Activated CD4-positive, alpha-beta T cell treated with anti-CD3 and anti-CD28 coated beads, Interleukin-2, amount 50 U/mL, for 16 hours (primary cell): ENCODE measurements at places on chromosomes 12 and 14.
A peak's percentile ranks its signal among the peaks of the same experiment; 100 is the strongest.

DNA sequence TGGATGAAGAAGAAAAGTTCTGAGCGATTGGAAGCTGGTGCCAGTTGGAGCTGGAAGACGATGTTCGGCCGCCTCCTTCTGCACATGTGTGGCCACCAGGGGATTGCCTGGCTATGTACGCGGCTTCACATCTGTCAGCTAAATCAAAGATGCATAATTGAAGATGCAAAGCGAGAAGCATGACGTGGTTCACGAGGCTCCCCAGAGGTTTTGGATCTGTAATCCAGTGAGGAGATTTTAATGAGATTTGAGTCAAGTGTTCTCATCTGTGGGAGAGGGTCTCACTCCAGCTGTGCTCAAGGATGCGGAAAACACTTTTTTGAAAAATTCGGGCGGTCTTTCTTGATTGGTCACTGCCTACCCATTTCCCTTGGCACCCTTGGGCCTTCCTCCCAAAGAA is 94.6 kb downstream of the PAX9 start:
- no peak for DNase-seq

DNA sequence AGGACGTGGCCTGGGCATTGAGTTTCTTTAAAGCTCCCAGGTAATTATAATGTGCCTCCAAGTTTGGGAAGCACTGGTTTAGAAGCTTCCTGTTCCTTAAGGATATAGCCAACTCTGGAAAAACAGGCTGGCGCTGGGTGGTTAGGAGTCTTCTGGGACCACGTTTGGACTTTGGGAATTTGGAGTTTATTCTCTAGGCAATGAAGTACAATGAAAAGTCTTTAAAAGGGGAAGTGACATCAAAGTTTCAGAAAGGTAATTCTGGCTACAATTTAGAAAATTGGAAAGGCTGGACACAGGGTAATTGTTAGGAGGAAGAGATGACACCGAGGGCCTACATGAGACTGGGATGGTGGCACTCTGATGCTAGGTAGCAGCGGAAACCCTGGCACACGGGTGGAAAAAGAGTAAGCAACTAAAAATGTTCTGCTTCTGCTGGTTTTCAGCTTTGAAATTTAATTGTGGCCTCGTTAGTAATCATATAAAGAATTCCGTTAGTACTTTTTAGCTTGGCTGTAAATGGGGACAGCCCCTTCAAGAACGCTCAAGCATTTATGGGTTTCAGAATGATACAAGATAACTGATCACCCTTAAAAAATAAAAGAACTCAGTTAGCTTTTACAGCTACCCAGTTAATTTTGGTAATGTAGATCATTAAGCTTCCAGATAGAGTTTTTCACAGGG is 12.7 kb upstream of the DCP1B start:
- DNase-seq = peak; percentile 56

- DNase-seq = no peak
Observed at GRCh38 chr12:2138871-2139308, 86.1 kb downstream of the CACNA1C start.

GRCh38 chr14:61553730-61554641 is 141.3 kb upstream of the HIF1A start:
- no peak for DNase-seq

GRCh38 chr14:101721951-101722661 is 39.4 kb upstream of the PPP2R5C start:
- peak; percentile 87 for DNase-seq

DNA sequence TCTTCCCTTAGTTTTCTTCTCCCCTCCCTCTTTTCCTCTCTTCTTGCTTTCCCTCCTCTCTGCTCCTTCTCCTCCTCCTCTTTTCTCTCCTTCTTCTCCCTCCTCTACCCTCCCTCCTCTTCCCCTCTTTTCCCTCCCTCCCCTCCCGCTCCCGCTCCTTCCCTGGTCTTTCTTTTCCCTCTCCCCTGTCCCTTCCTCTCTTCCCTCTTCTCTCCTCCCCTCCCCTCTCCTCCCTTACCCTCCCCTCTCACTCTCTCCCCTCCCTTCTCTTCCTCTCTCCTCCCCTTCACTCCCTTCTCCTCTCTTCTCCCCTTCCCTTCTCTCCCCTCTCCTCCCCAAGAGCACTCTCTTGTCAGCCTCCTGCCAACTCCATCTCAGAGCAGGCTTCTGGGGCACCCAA is 17.4 kb upstream of the FBXO21 start:
- no peak for DNase-seq

DNA sequence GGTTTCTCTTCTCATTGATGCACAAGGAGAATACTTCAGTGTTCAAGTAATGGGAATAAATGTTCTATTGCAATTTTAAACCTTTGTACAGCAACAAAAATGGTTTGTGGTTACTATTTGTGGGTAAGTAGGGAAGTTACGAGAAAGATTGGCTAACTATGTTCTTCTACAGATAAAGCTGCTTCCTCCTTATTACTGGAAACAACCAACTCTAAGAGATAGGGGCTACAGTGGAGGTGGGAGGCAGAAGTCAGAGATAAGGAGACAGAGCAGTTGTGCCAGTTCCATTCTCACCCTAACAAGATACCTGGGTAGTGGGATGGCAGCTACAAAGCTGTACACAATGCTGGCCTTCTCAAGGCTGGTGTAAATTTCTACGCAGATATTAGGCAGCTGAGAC is 16.2 kb downstream of the NOXRED1 start:
- no peak for DNase-seq

- DNase-seq = no peak
Observed at GRCh38 chr12:42365486-42365885, 39.5 kb downstream of the PPHLN1 start.

DNA sequence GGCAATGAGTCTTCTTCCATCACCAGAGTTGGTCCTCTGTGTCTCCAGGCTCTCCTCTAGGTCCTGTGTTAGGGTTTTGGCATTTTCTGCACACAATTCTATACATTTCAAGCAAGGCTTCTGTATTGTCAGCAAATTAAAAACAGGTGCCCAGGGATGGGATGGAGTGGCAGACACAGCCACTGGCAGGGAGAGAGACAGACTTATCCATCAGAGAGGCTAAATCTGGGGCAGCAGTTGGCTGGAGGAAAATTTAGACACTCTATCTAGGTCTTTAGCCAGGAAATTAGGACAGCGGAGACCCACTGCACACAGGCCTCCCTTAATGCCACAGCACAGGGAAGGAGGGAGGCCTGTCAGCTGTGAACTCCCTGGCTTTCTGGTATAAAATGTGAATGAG is 20.2 kb downstream of the PLEKHD1 start:
- DNase-seq = no peak

- no peak for DNase-seq
Observed at GRCh38 chr12:118337194-118337838, 35.4 kb downstream of the TAOK3 start.

DNA sequence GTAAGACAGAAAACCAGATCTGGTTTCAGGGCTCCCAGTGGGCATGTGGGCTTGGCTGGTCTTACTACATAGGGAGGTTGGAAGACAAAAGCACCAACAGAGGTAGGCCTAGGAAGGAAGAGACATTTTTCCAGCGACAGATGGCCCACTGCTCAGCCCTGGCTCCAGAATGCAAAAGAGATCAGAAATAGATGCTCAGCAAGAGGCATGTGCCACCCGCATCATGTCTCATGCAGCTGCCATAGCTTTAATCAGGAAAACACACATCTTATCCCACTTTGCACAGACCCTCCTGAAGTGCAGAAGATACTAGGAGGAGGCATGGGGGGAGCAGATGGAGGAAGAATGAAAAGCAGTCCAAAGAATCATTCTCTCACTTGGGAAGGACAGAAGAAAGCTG is 25.3 kb downstream of the VASH1 start:
- DNase-seq = no peak

- peak; percentile 50 for DNase-seq
Observed at GRCh38 chr14:93950948-93951634, 23.9 kb downstream of the FAM181A start.

DNA sequence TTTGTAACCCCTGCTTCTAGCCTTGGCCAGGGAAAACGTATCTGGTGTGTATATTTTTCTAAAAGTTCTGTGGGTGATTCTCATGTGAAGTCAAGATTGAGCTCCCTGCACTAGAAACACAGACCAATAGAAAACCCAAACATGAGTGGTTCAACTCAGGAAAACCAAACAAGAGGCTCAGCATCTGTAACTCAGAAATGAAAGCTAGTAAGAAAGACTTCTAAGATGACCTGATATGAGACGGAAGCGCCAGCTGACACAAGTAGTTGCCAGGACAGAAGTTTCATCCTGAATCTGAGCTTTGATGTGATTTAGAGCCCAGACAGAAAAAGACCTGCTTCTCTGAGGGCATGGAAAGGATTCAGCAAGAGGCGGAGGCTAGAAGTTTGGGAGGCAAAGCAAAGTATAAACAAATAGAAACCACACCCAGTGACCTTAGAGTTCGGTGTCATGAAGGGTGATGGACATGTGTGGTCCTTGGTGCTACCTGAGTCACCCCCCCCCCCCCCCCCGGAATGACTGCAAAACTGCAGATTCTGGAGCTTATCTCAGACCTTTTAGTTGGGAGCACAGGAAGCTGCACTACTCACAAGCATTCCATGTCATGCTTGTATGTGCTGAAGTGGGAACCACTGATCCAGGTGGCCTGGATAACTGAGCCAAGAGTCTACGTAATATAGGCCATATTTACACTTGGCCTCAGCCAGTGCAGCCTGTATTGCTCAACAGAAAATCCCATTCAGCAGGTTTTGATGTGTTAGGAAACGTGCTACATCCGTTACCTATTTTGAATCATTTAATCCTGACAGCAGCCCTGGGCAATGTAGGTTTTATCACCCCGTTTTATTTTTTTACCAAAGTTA is 191.3 kb downstream of the ANO6 start:
- no peak for DNase-seq

- no peak for DNase-seq
Observed at GRCh38 chr12:102454808-102455760, 25.3 kb downstream of the IGF1 start.

GRCh38 chr12:96250119-96250685 is 56.0 kb downstream of the ELK3 start:
- DNase-seq = no peak

DNA sequence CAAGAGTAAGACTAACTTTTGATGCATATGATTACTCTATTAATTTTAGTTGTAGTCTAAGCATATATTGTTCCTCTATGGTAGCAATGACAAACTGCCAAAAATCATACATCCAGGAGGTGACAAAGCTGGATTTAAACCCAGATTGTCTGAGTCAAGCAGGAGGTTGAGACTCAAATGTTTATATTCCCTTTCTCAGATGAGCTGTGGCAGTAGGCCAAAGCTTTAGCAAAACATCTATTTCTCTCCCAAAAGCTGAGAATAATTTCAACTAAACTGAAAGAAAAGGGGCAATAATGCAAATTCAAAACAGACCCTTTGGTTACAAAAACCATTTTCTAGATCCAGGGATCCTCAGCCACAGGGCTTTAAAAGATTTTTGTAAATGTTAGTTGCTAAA is 173.6 kb downstream of the SEC23A start:
- DNase-seq = no peak

- peak; percentile 5 for DNase-seq
Observed at GRCh38 chr12:38350342-38351174, 34.0 kb downstream of the ALG10B start.

DNA sequence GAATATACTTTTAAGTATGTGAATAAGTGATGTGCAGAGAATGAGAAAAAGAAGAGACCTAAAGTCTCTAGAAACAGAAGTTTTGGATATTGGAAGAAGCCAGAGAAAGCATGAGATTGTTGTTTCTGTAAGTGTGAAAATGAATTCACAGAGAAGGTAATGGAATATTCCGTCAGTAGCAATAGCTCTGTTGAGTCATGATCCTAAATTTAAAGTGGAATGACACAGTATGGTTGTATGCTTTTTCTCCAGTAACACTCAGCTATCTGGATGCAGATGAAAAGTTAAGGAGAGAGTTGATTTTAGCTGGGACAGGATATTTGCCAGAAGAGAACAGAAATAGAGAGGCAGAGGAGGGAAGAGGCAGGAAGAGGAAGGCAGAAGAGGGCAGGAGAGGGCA is 1166.3 kb downstream of the GALC start:
- no peak for DNase-seq

- DNase-seq = no peak
Observed at GRCh38 chr14:92657457-92658142, 90.8 kb downstream of the LGMN start.

DNA sequence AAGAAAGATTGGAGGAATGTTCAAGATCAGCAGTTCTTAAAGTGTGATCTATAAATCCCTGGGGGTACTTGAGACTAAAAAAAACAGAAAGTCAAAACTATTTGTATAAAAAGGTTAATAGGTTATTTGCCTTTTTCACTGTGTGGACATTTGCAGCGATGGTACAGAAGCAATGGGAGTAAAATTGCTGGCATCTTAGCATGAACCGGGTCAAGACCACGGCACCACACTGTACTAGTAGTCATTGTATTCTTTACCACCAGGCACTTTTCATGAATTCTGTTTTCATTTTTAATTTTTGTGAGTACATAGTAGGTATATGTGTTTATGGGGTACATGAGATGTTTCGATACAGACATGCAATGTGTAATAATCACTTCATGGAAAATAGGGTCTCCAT is 126.2 kb downstream of the IPO8 start:
- no peak for DNase-seq

DNA sequence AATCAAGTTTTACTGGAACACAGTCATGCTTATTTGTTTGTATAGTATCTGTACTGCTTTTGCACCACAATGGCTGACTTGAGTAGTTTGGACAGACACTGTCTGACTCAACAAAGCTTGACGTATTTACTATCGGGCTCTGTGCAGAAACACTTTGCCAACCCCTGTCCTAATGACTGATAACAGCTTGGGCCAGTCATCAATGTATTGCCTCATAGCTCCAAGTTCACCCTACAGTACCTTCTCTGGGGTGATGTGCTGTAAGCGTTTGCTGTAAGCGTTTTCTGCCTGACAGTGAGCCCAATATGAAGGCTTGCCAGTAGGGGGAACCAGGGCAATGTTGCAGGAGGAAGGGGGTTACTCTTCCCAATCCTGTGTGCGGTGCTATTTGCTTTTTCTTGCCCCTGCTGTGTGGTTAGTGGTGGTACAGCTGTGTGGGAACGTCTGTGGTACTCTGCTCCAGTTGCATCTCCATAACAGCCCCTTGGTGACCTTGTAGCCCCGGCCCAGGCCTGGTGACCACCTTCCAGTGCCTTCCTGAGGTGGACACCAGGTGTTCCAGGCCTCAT is 5.4 kb upstream of the CCDC177 start:
- peak; percentile 32 for DNase-seq

GRCh38 chr14:98923596-98923995 is 348.4 kb downstream of the BCL11B start:
- DNase-seq = no peak

- no peak for DNase-seq
Observed at GRCh38 chr12:230925-231671, 17.1 kb upstream of the SLC6A12 start.

DNA sequence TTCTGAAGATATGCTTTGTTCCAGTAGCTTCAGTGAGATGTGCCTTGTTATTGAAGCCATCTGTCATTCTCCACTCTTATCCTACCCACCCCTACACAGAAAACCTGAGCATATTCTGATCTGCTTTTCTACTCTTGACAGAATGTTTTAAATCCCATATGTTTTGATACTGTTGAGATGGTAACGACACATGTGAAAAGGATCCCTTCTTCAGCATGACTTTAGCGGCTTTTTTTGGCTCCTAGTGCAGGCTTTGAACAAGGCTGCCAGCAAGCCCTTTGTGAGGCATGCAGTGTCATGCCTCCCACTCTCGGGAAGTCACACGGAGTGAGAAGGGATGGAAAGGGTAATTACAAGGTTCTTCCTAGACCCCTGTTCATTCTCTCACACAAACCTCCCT is 228.8 kb upstream of the RGS6 start:
- DNase-seq = no peak
